ENCODE measurements at places on chromosomes 6 and 20.

DNA sequence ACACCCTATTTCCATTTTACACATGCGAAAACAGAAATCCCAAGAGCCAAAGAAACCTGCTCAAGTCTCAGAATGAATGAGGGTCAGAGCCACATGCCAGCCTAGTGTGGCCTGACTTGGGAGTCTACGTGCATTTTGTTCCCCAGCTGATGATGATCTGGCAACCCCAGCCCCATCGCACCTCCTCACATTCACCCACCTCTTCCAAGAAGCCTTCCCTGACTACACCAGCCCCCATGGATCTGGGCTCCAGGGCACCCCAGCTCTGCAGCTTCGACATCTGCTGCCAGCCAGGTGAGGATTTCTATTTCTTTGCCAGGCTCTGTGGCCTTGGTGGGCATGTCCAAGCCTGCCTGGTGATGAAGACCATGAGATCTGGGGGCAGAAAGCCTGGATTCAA is 41.0 kb downstream of the ANGPT4 start:
- no peak for DNase-seq

DNA sequence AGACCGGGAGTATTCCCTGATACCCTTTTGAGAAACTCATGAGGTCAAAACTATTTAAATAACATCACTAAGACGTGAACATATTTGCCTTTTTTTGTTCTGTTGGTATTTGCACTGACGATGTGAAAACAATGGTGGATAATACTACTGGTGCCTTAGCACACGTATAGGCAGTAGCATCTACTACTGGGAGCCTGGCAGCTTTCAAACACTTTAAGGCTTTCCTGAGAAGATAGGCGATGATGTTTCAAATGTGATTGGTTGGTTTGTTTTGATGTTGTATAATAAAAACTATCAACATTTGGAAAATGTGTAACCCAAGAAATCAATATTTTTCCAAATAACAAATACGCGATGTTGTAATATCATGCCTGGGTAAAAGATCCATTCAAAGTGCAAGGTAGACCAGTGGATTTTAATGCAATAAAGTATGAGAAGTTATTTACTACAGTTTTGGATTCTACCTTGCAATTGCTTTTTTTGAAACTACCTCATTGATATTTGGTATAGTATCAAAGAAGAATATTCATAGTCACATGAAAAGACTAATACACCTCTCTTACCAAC is 166.2 kb downstream of the FRK start:
- no peak for DNase-seq

DNA sequence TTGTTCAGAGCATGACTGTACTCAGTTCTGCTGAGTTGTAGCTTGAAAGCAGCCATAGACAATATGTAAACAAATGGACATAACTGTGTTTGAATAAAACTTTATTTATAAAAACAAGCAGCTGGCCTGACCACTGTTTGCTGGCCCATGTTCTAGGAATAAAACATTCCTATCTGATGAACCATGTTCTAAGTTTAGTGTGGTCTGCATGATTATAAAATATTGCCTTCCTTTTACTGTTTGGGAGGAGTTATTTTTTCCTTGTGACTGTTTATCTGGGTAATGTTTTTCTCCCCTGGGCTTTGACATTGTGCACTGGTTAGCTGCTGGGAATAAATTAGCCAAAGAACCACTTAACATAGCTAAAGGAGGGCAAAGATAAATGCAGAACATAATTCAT is 55.1 kb downstream of the CDS2 start:
- DNase-seq = no peak

- DNase-seq = no peak
These were observed 486.3 kb downstream of the GRIK2 start for GRCh38 chr6:101879782-101880181.

DNA sequence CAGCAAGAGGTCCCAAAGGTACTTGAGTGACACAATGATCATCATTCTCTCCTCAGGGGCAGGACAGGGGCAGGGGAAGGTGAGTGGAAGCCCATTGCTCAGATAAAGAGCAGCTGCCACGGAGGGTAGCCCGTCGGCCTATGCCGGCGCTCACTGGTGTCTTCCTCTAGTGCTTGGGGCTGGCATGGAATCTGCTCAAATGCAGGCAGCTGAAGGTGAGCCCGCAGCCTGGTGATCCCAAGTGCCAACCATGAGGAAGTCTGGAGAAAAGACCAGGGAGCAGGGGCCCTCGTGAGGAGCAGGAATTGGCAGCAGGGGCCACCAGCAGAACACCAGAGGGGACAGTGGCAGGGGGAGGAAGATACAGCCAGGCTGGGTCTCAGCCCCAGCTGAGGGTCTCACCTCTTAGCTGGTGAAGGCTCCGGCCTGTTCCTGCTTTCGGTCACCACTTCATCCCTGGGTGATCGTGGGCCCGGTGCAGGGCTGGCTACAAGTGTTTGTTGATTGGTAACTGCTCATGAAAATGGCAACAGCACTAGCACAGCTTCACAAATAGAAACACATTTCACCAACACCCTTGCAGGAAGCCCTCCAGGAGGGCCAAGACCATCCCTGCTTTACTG is 24.7 kb downstream of the RBCK1 start:
- no peak for DNase-seq

DNA sequence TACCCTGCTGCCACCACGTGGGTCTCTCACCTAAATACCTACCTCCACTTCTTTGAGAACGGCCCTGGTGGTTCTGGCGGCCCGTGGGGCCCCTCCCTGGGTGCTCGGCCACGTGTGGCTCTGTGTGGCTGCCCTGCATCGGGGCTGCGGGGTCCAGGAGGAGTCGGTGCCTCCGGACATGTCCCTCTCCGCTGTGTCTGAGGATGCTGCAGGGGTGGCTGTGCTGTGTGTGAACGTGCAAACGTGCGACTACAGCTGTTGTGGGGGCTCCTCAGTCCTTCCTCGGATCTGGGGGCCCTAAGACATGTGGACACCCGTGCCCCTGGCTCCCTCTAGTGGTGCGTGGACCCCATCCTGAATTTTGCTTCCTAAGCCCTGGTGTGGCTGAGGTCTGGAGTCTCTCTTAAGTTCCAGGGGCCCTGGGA is 691.8 kb downstream of the QKI start:
- DNase-seq = no peak

- DNase-seq = no peak
These were observed 176.2 kb downstream of the NFATC2 start for GRCh38 chr20:51366155-51366886.

- DNase-seq = no peak
These were observed 422.7 kb downstream of the CD83 start for GRCh38 chr6:14540276-14540675.
